Psoas muscle (tissue), 8 donors: ENCODE measurements at places on chromosomes 5 and 9. TPM values are rescaled to one million over a fixed set of nuclear protein-coding genes. Genes with fewer than 3 reads are reported as not detected.

DNA sequence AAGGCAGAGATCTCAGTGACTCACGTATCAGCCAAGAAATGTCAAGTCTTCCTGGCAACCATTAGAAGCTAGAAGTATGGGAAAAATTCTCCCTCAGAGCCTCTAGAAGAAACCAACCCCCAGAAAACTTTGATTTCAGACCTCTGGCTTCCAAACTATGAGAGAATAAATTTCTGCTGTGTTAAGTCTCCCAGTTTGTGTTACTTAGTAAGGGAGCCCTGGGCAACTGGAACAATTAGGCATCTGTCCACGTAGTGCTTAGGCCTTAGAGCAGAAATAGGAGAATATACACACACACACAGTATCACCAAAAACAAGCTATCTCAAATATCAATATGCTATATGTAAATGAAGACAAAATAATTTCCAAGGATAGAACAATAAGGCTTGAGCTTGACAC is 894.8 kb upstream of the CDH10 start:
- H3K4me3 ChIP-seq, result no peak overlapping the region
- no peak overlapping the region for H3K27ac ChIP-seq
- no peaks in the 10 kb centered on the region for H3K27me3 ChIP-seq
- H3K36me3 ChIP-seq, result no peaks in the 10 kb centered on the region
- no peaks in the 10 kb centered on the region for H3K4me1 ChIP-seq

- no peaks in the 10 kb centered on the region for H3K36me3 ChIP-seq
- H3K4me1 ChIP-seq, result peaks cover 22% of the 10 kb centered on the region
- H3K4me3 ChIP-seq, result no peak overlapping the region
- H3K27me3 ChIP-seq, result no peaks in the 10 kb centered on the region
Observed at GRCh38 chr5:177146891-177147638, 13.5 kb downstream of the NSD1 start.

GRCh38 chr5:61534481-61535267 is 202.6 kb downstream of the ZSWIM6 start:
- peaks cover 66% of the 10 kb centered on the region for H3K36me3 ChIP-seq
- no peaks in the 10 kb centered on the region for H3K27me3 ChIP-seq
- H3K4me1 ChIP-seq, result no peaks in the 10 kb centered on the region
- no peak overlapping the region for H3K4me3 ChIP-seq
- DNase-seq, result no peak
- H3K27ac ChIP-seq, result no peak overlapping the region

The TTC16 gene
- total RNA-seq, result not detected

DNA sequence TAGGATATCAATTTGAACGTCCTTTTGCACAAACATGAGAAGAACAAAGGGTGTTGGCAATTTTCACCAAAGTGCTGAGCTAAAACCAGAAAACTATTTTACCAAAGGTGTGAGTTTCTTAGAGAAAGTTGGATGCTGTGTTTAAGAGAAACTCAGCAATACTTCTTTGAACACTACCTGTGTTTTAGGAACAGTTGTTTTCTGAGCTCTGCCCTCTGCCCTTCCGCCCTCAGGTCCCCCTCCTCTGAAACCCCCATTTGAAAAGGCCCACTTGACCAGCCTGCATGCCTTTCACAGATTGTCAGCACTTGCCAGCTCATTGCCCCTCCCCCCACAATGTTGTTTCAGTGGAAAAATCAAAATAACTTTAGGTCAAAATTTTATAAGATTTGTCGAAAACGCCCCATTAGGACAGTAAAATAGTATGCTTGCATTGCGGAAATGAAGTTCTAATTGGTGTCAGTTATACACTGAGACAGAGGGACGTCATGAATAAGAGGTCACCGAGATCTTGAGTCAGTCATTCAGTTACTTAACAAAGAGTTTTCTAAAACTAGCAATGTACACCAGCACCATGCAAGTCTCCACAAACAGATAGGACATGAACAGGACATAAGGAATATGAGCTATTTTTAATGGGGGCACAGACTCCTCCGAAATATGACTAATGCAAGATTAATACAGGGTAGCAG is 61.9 kb upstream of the IL7R start:
- H3K36me3 ChIP-seq, result no peaks in the 10 kb centered on the region
- no peak for DNase-seq
- no peaks in the 10 kb centered on the region for H3K4me1 ChIP-seq
- H3K27me3 ChIP-seq, result no peaks in the 10 kb centered on the region
- H3K27ac ChIP-seq, result no peak overlapping the region

The CCL27 gene
- total RNA-seq, result not detected

DNA sequence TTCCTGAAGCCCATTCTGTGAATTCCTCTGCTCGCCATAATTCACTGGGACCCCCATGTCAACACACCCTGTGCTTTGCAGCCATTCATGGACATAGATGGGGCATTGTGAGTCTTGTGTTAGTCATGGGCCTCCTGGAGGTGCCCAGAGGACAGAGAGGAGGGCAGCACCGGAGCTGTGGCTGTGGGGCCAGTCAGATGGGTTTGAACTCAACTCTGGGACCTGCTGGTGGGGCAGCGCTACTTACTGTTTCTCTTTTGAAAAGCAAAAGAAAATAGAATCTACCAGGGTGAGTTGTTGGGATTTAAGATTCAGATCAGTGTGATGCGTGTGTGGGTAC is 11.3 kb upstream of the EXOC3 start:
- H3K27ac ChIP-seq, result no peak overlapping the region
- no peaks in the 10 kb centered on the region for H3K4me1 ChIP-seq
- H3K27me3 ChIP-seq, result peaks cover 6% of the 10 kb centered on the region
- no peaks in the 10 kb centered on the region for H3K36me3 ChIP-seq

The SAPCD2 gene
- total RNA-seq, result 0.15 TPM

DNA sequence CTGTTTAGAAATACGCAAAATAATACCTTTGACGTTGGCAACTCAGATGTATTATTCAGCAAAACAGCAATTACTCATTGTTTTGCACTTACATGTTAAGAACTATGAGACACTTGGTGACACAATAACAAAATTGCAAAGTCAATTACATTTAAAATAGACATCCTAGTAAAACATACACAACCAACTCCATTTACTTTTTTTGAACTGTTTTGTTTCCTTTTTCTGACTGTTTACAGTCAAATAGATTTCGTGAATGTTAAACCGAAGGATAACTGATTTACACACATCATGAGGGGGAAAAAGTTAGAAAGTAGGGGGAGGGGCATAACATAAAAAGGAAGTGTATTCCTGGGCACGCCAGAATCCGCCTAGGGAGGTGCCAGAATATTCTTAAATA is 220.1 kb downstream of the MEF2C start:
- no peak overlapping the region for H3K27ac ChIP-seq
- no peak overlapping the region for H3K4me3 ChIP-seq
- H3K36me3 ChIP-seq, result no peaks in the 10 kb centered on the region
- DNase-seq, result no peak
- peaks cover 7% of the 10 kb centered on the region for H3K4me1 ChIP-seq

DNA sequence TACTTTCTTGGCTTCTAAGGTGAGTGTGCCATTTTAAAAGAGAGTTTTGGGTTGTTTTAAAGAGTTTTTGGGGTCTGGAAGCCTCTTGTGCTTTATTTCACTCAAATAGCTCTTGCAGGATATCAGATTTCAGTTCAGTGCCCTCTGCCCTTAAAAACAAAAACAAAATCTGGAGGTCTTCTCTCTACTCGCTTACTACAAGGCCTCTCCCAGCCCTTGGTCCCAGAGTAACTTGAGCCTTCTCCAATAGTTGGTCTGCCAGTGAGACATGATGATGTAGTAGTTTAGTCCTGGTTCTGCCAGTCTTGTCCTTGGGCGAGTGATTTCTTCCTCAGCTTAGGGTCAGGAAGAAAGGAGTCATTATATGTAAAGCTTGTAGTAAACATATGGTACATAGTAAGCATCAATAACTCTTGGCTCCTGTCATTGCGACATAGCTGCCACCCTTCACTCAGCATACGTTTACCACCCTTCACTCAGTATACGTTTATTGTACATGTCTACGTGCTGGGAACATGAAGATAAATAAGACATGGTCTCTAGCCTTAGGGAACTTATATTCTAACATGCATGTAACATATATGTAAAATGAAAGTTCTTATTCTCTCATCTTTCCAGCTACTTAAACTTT is 147.6 kb downstream of the MAN2A1 start:
- H3K36me3 ChIP-seq, result no peaks in the 10 kb centered on the region
- H3K27ac ChIP-seq, result no peak overlapping the region
- H3K27me3 ChIP-seq, result no peaks in the 10 kb centered on the region
- no peak overlapping the region for H3K4me3 ChIP-seq
- no peaks in the 10 kb centered on the region for H3K4me1 ChIP-seq

The PCDHGA4 gene
- total RNA-seq, result 2.4 TPM

DNA sequence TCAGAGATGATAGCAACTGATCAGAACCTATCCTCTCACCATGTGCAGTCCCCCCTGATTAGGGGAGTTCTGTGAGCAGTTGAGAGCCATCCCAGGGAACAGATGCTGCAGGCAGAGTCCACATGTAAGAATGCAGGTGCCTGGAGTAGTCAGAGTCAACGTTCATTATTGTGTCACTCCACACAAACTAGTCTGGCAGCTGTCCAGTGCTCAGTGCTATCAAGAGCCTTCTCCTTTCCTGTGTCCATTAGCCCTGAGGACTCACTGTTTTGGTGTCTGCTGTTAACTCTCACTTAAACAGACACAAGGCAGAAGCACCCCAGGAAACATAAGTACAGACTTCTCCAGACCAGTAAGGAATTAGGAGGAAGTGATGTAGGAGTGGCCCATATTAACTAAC is 2.5 kb downstream of the SH3TC2 start:
- H3K27me3 ChIP-seq, result no peaks in the 10 kb centered on the region
- no peak overlapping the region for H3K4me3 ChIP-seq
- DNase-seq, result no peak
- H3K4me1 ChIP-seq, result peaks cover 12% of the 10 kb centered on the region

DNA sequence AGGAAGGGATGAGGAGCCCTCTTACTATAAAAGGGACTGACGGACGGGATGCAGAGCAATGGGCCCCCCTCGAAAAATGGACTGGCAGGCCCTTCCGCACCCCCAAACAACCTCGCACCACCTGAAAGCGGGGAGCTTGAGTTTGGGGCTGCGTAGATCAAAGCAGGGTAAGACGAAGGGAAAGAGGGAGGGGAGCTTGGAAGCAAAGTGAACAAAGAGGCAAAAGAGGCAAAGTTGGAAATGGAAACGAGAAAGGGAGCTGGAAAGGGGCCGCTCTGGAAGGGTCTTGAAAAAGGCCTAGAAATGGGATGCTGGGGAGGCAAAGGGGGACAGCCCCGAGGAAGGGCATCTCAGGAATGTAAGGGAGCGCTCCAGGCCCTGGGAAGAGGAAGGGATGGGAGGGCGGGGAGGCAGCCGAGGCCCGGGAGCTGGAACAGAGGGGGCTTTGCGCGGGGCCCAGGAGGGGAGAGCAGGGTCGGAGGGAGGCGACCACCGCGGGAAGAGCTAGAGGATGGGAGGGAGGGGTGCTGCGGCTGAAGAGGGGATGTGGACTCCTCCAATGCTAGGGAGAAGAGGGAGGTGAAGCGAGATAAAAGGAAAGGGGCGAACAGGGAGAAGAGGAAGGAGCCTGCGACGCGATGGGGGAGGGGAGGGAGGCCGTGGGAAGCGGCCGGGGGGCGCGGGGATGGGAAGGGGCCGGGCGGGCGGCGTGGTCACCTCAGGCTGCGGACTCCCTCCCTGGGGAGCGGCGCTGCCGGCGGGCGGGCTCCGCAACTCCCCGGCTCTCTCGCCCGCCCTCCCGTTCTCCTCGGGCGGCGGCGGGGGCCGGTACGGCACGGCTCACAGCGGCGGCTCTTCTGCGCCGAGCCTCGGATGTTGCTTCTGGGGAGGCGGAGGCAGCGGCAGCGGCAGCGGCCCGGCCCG is 577 bp downstream of the RNF145 start:
- H3K4me3 ChIP-seq, result peak overlapping the region; percentile 86
- H3K36me3 ChIP-seq, result no peaks in the 10 kb centered on the region

DNA sequence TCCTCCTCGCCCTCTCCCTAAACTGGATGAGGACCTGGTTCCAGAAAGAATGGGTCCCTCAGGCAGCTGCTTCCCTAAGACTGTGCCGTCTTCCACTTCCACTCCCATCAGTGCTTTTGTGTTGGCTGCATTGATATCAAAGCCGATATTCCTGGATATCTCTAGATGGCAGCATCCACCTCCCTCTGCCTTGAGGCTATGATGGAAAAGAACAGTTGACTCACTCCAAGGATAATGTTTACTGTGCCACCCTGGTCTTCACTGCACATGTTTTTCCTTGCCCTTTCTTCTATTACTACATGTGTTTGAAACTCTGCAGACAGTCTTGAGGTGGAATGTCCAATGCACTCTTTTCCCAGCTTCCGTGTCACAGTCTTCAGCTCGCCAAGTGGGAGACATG is 211.6 kb downstream of the MAST4 start:
- H3K27ac ChIP-seq, result no peak overlapping the region
- no peak for DNase-seq
- H3K36me3 ChIP-seq, result no peaks in the 10 kb centered on the region
- H3K4me3 ChIP-seq, result no peak overlapping the region

- H3K4me1 ChIP-seq, result no peaks in the 10 kb centered on the region
- DNase-seq, result no peak
- H3K27ac ChIP-seq, result no peak overlapping the region
- H3K36me3 ChIP-seq, result peaks cover 3% of the 10 kb centered on the region
Observed at GRCh38 chr9:20980832-20981455, 50.5 kb downstream of the HACD4 start.

- peaks cover 91% of the 10 kb centered on the region for H3K4me1 ChIP-seq
- peak; percentile 47 for DNase-seq
- H3K27me3 ChIP-seq, result no peaks in the 10 kb centered on the region
- H3K27ac ChIP-seq, result peak overlapping the region; percentile 95
Observed at GRCh38 chr5:172868436-172868923, 34.4 kb downstream of the ERGIC1 start.

DNA sequence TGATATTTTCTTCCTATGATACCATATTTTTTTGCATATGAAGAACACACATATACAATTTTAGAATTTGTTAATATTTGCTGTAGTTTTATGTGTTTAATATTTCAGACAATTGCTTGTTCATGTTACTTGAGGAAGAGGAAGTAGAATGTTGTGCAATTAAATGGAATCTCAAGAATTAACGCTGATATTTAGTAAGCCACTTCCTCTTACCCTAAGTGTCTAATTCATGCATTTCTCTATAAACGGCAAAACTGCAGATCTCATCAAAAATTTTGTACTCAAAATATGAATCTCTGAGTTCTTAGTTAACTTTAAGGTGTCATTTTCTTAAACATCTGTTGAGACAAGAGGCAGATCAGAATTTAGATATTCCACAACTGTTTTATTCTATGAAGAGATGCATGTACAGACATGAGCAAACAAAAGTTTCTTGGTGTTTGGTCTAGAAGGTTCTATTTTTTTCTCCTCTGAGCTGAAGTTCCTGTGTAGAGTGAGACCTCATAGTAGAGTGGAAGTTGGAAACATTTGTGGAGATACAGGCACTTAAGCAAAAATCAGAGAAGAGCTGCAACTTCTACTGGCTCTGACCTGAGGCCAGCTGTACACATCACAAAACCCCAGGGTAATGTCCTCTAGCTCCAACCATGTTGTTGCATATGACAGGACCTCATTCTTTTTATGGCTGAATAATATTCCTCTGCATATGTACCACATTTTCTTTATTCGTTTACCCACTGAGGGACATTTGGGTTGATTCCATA is 16.6 kb upstream of the TGFBI start:
- no peak for DNase-seq
- no peak overlapping the region for H3K27ac ChIP-seq
- H3K4me3 ChIP-seq, result no peak overlapping the region
- peaks cover 8% of the 10 kb centered on the region for H3K4me1 ChIP-seq
